H4 (cell line): ENCODE measurements at places on chromosomes 13 and 19. TPM values are rescaled to one million over a fixed set of nuclear protein-coding genes. Genes with fewer than 3 reads are reported as not detected.

GRCh38 chr19:1395194-1396018 lies 5.9 kb downstream of the GAMT start:
- no peak for DNase-seq

GRCh38 chr13:28610996-28611395 lies 47.9 kb upstream of the POMP start:
- no peak for DNase-seq

Gene FBXL12
- 8.8 and 12.7 TPM in 2 replicates for total RNA-seq

DNA sequence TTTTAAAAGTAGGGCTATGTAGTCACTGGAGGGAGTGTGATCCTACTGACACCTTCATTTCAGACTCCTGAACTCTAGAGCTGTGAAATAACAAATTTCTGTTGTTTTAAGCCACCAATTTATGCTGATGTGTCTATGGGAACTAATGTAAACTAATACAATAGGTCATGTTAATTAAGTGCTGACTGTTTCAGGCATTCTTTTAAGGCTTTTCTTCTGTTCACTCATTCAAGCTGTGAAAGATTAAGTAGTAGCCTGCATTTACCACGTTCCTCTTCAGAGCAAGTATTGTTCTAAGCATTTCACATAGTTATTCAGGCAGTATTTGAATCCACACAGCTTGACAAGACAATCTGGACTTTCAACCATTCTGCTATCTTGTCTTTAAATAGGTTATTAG lies 1135.0 kb downstream of the SLITRK1 start:
- no peak for DNase-seq

Gene ZNF486
- total RNA-seq = 7.5 and 12.0 TPM in 2 replicates

DNA sequence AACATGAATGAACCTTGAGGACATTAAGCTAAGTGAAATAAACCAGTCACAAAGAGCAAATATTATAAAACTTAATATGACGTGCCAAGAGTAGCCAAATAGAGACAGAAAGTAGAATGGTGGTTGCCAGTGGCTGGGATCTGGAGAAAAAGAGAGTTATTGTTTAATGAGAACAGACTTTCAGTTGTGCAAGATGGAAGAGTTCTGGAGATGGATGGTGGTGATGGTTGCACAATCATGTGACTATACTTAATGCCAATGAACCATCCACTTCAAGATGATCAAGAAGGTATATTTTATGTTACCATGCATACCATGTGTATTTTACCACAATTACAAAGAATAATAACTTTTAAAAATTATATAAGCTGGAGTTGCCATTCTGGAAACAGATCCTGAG lies 65.7 kb upstream of the MTIF3 start:
- DNase-seq = no peak

GRCh38 chr13:94595001-94595949 lies 677 bp downstream of the TGDS start:
- DNase-seq = peak; percentile 2

GRCh38 chr13:89076622-89077021 lies 1405.5 kb downstream of the SLITRK5 start:
- DNase-seq = no peak

Gene MEF2B
- total RNA-seq = 0.27 TPM in 1 of 2 replicates, not detected in the other

GRCh38 chr19:4581666-4582553 lies 22.4 kb upstream of the SEMA6B start:
- DNase-seq = no peak

Gene SIGLEC5
- not detected in 2 replicates for total RNA-seq

Gene ERICH6B
- total RNA-seq = not detected in 2 replicates

DNA sequence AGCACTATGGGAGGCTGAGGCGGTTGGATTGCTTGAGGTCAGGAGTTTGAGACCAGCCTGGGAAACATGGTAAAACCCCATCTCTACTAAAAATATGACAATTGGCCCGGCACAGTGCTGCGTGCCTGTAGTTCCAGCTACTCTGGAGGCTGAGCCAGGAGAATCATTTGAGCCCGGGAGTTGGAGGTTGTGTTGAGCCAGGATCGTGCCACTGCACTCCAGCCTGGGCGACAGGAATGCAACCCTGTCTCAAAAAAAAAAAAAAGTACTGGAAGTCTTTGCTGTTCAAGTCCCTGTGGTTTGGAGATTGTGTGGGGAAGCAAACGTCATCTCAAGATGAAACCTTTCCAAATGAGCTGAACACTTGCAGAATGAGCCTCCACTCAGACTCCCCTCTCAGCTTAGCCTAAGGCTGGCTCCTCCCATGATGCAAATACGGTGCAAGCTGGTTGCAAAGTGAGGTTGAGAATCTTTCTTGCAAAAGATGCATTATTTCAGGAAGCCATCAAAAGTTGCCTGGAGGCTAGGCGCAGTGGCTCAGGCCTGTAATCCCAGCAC lies 46.2 kb downstream of the MYO9B start:
- no peak for DNase-seq

- DNase-seq = no peak
Observed at GRCh38 chr13:46903748-46904147, 6.9 kb upstream of the HTR2A start.

DNA sequence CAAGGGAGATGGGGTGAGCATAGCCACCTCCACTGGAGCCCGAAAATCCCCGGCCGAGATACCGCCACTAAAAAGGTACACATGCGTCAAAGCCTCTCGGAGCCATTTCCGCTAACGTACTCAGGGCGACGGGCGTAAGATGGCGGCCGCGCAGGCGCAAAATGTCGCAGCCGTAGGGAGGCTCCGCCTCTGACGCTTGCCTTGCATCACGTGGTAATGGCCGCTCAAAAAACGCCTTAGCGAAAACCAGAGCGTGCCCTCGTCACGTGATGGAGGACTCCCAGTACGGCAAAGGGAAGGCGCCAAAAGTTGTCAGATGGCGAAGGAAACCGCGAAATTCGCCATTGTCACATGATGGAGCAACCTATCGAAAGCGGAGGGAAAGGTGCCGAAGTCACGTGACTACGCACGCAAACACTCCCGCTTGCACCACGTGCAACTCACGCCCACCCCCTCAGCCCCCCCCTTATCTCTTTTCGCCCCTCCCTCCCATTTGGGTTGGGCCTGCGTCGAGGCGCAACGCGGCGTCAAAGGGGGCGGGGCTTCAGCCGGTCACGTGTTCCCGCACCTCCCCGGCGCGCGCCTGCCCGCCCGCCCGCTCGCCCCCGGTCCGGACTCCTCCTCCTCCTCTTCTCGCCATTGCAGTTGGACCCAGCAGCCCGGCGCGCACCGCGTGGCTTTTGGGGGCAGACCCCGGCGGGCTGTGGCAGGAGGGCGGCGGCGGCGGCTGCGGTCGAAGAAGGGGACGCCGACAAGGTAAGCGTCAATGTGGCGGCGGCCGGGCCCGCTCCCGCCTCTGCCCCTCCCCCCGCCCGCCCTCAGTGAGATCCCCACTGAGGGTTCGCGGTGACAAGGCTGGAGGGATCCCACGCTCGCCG lies at the start of gene ILF3:
TSS of gene ILF3 (plus strand) at position 615 of the 878 bp plus-strand sequence. CDS start 16,260 bp downstream, outside the sequence.
- DNase-seq = peak; percentile 99

GRCh38 chr13:46668931-46669525 lies 116.1 kb downstream of the LRCH1 start:
- DNase-seq = no peak

- peak; percentile 80 for DNase-seq
Observed at GRCh38 chr19:16324384-16325160, at the start of gene KLF2. TSS of gene KLF2 (plus strand) at chr19:16324826. CDS start at chr19:16324924, 98 bp downstream.

DNA sequence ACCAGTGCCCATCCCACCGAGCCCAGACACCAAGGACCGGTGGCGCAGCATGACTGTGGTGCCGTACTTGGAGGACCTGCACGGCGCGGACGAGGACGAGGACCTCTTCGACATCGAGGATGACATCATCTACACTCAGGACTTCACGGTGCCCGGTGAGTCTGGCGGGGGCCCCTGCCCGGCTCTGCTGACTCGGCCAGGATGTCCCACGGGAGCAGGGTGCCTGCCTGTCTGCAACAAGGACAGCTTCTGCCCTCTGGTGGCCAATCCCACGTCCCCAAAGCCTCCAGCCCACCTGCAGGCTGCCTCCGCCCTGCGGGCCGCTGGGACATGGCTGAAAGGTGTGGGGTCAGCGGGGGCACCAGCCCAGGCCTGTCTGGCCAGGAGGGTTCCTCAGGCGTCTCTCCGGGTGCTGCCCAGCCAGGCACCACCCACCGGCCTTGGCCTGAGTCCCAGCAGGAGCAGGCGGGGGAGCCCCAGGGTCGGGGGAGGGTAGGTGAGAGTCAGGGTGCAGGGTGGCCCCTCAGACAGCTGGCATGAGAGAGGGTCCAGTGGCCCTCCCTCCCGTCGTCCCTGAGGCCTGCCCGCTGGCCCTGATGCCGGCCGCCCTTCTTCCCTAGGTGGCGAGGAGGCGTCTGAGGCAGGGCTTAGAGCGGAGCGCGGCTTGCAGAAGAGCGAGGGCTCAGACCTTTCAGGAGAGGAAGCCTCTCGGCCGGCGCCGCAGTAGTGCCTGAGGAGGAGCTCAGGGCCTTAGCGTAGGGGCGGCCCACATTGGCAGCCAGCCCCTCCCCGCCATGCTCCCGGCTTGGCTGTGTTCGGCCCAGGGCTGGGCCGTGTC lies 14.6 kb downstream of the CBARP start:
- no peak for DNase-seq

GRCh38 chr13:99489028-99489427 lies 12.2 kb upstream of the TM9SF2 start:
- no peak for DNase-seq

GRCh38 chr13:113209759-113210421 lies 477 bp downstream of the CUL4A start:
- peak; percentile 16 for DNase-seq

- DNase-seq = peak; percentile 48
Observed at GRCh38 chr13:50574731-50575130, 268.8 kb downstream of the DLEU7 start.

DNA sequence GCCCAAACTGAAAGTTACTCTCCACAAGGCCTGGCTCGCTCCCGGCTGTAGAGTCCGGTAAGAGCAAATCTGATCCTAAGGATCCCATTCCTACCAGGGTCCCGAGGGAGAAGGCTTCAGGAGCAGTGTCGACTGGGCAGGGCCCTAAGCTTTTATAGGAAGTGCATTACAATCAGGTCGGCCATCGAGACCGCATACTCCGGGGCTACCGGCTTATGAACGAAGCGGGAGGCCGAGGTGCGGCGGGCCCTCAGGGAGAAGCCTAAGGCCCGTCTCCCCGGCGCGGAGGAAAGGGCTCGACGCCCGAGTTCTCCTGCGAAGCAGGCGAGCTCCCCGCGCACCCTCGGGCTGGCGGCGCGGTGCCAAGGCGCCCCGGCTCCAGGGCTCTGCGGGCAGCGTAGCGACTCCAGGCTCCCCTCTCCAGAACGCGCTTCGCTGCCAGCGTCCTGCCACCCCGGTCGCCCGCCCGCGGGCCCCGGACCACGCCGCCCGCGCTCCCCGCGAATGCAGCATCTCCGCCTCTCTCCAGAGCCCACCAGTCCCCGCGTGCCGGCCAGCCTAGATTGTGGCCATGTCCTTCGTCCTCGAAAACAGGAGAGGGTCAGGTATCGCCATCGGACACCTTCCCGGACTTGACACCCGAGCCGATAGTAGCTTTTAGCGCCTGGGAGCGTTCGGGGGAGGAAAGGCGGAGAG lies 1.4 kb downstream of the EFNB2 start:
- DNase-seq = peak; percentile 27

DNA sequence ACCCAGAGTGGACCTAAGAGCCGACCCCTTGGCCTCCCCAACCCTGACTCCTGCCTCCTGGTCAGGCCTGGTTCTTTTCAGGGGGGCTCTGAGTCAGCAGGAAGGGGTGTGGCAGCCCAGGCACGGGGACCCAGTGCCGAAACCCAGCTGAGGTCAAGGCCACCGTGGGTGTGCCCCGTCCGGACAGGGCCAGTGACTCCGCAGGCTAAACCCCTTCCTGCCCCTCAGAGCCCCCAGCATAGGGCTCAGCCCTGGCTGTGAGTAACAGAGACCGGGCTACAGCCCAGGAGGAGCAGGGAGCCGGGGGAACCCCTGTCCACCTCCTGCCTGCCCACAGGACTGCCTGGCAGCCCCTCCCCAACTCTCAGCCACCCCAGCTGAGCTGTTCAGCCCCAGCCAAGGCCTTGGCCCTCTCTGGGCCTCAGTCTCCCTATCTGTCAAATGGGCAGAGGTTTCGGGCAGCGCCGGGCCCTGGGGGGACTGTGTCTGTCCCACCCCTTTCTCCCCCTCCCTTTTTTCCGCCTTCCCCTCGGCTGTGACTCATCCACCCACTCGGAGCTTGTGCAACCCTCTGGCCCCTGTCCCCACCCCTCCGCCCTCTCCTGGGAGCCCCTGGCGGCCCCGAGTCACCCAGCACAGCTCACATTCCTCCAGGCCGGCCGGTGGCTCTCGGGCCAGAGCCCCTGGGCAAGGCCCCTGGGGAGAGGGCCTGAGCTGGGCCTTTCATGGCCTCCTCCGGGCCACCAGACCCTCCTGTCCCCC lies 8.6 kb downstream of the ZBTB7A start:
- DNase-seq = peak; percentile 75

Gene PRTN3
- total RNA-seq = 0.72 TPM in 1 of 2 replicates, not detected in the other

Gene ZGLP1
- total RNA-seq = 0.18 and 1.8 TPM in 2 replicates

DNA sequence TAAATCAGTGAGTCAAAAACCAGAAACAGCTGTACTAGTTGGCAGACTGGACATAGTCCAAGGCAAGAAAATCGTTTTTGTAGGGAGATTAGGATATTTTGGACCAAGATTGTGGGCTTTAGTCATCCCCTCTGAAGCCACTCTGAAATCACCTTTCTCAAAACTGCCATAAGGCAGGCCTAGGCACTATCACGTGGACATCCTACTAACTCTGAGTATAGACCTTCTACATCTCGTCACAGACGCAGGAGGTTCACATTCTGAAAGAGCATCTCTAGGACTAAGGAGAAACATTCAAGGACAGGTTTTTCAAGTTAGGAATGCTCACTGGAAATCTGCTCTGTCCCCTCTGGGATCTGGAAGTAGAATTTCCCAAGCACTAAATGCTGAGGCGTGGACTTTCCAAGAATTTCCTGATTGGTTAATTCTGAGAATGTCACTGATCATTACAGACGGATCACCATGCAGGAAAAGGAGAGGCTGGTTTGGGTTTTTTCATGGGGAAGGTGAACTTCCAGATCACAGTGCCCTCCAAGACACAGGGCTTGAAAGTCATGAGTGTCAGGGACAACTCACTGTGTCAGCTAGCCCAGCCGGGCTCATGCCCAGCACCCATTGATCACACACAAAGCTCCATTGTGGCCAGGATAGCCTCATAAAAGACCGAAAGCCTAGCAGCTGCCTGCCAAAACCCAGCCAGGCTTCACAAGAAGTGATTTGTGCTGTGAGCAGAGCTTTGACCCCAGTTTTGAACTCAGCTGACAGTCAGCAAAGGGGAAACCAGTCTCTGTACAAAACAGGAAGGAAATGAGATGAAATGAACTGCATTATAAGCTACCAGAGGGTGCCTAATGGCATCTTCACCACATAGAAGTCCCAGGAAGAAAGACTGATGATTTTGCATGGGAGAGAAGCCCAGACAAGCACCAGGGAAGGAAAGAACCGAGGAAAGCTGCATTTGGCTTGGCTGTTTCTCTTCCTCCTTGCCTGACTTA lies 2.7 kb upstream of the RUBCNL start:
- no peak for DNase-seq

DNA sequence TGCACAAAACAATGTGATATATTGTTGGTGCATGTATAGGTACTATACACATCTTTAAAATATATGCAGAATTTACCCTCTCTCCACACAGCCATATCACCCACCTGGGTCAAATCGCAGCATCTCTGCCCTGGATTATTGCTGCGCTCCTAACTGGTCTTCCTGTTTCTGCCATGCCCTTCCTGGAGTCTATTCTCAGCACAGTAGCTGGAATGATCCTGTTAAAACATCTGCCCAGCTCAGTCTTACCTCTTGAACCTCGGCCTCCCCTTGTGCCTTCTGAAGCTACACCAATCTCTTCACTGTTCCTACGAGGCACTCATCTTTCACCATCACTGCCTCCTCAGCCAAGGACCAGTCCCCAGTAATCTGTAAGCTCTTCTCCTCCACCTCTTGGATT lies 25.5 kb upstream of the TNFRSF19 start:
- no peak for DNase-seq
